ENCODE measurements at places on chromosomes 5 and 9.
A peak's percentile ranks its signal among the peaks of the same experiment; 100 is the strongest.

- peak; percentile 97 for DNase-seq
Observed at GRCh38 chr9:87381050-87381711, 116.5 kb upstream of the DAPK1 start.

GRCh38 chr9:81720450-81721086, 31.2 kb upstream of the TLE1 start:
- no peak for DNase-seq

DNA sequence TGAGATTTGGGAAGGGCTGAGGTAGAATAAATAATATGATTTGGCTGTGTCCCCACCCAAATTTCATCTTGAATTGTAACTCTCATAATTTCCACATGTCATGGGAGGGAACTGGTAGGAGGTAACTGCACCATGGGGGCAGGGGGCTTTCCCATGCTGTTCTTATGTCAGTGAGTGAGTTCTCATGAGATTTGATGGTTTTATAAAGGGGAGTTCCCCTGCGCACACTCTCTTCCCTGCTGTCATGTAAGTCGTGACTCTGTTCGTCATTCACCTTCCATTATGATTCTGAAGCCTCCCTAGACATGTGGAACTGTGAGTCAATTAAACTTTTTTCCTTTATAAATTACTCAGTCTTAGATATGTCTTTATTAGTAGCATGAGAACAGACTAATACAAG, 115.5 kb upstream of the STARD4 start:
- DNase-seq = no peak

DNA sequence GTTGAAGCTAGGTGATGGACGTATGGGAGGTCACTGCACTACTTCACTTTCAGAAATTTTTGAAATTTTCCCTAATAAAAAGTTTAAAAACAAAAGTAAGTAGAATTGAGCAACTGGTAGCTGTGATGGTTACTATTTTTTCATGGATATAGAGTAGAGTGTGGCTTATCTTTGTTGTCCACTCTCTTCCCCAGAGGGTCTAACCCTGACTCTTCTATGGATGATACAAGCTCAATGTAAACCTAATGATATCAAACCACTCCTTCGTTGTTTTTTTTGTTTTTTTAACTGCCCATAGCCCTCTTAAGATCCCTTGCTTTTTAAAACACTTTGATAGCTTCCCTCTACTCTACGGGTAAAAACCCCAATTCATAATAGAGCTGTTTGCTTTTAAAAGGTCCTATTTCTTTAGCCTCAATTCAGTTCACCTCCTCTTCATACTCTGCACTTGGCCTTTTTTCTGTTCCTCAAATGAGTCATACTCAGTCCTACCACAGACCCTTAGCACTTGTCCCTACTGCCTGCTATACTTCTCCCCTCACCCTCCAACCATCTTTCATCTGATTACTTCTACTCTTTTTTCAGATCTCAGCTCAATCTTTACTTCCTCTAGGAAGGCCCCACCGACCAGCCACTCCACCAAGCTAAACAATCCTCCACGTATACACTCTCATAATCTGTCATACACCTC, 2.6 kb downstream of the HDAC3 start:
- DNase-seq = no peak

- DNase-seq = no peak
Observed at GRCh38 chr5:38447056-38447455, 109.4 kb downstream of the LIFR start.

- no peak for DNase-seq
Observed at GRCh38 chr9:133893191-133893994, 98.7 kb downstream of the VAV2 start.

DNA sequence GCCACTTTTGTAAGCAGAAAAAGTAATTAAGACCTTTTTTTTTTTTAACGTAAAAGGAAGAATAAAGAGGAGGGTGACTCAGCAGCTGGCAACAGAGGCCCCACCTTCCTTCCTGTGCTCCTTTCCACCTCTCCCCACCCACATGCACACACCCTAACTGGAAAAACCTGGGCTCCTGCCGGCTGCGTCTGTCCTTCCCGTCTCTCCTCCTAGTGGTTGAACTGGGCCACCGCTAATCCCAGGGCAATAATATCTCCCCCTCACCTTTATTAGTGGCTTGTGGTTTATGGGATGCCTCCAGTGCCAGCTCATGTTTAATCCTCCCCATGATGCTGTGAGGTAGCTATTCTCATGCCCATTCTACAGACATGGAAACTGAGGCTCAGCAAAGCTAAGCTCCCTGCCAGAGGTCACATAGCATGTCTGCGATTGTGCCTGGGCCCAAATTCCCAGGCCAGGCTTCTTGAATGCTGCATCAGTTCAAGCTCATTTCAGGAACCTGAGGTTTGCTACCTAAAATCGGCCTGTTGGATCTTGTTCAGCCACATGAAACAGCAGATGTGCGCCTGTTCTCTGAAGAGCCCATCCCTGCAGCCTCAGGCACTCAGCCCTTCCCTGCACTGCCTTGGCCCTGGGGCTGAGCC, 60.9 kb upstream of the IL17B start:
- DNase-seq = no peak

- DNase-seq = no peak
Observed at GRCh38 chr5:98639274-98639673, 134.2 kb upstream of the RGMB start.

DNA sequence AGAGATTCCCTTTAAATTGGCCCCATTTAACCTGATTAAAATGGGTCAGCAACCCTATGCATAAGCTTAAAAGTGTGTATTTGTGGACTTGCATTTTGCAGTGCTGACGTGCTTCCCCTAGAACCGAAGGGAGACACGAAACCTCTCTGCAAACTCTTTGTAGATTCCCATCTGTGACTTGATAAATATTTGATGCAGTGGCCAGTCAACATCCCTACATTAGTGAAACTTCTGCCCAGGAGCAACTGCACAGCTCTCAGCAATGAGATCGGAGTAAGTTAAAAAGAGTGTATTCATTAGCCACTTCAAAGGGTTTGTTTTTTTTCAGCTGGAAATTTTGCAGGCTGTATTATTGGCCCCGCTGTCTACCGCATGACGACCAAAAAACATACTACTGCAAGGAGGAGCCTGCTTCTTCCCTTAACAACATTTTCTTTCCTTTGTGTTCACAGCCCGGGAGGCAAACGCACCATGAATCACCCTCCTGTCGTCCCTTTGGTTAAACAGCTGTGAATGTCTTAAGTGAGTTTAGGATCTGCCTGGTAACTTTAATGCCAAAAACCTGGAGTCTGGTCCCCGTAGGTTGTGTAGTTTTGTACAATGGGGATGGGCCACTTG, 38.0 kb upstream of the TCERG1 start:
- peak; percentile 22 for DNase-seq

DNA sequence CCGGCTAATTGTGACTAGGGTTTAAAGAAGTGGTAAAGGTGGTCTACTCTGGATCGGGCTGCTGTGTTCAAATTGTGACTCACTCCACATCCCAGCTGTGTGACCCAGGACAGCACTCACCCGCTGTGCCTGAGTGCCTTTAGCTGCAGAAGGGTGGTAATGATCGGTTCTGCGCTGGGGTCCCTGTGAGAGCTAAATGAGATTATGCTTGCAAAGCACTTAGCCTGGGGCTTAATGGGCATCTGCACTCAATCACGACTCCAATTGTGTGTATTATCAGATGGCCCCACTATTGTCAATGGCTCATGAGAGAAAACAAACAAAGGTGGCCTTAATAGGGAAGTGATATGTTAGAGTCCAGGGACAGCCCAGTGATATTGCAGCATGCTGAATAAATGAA, 25.1 kb upstream of the TBC1D2 start:
- no peak for DNase-seq

GRCh38 chr5:32780508-32780919, 69.4 kb downstream of the NPR3 start:
- DNase-seq = peak; percentile 66

- DNase-seq = peak; percentile 46
Observed at GRCh38 chr5:36396640-36397039, 94.9 kb upstream of the RANBP3L start.

- no peak for DNase-seq
Observed at GRCh38 chr5:1322036-1322900, 22.6 kb downstream of the CLPTM1L start.

DNA sequence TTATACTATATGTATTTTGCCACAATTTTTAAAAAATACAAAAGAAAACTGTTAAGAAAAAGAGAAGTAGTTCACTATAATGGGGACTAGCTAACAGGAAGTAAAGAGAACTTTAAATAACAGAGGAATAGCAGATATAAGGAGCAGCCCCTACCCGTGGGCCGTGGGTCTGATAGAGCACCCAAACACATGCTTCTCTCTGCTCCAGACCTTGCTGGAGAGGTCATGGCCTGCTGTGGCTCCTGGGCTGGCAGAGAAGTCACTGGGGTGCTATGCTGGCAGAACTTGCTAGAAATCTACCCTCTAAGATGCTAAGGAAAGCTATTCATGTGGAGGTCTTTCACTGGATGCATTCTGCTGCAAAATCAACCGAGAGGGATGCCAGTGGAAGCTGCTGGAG, 10.0 kb upstream of the TNFAIP8 start:
- DNase-seq = no peak

GRCh38 chr5:114308017-114308416, 53.9 kb upstream of the KCNN2 start:
- DNase-seq = no peak
